Fibroblast of the aortic adventitia (primary cell): ENCODE measurements at places on chromosomes 16 and 17.
A peak's percentile ranks its signal among the peaks of the same experiment; 100 is the strongest.

DNA sequence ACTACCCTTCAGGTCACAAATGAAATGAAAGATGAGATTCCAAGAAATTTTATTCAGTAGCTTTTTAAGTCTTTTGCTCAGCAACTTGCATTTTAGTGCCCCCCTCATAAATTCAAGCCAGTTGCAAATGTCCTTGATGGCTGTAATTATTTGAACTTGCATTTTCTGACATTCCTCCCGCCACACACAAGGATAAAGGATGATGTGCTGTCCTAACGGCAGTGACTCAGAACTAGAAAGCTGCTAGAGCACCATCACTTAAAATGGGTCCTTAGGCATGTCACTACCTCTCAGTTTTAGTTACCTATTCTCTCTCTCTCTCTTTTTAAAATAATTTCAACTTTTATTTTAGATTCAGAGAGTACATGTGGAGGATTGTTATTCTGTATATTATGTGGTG is 306.7 kb downstream of the CNTNAP4 start:
- DNase-seq, result no peak

DNA sequence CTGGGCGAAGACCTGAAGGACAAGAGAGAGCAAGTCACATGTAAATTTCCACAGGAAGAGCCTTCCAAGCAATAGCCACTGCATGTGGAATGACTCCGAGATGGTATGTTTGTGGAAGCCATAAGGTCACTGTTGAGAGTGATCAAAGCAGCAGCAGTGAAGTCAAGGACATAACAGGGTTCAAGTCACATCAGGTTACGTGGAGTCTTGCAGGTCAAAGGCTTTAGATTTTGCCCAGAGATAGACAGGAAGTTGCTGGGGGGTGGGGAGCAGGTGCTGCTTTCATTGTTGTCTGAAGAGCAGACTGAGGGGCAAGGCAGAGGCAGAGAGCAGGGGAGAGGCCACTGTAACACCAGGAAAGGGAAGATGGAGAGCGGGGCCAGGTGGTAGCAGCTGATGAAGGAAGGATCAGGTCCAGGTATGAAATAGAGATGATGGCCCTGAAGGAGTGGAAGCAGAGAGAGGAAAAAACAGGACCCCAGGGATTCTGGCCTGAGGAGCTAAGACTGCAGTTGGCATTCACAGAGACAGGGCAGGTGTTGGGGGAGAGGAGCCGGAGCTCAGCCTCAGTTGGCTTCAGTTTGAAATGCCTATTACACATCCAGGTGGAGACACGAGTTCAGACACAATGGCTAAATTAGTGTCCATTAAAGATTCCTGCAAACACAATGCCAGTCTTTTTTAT is 129.3 kb upstream of the AXIN2 start:
- no peak for DNase-seq

- peak; percentile 85 for DNase-seq
Measured at GRCh38 chr17:50604513-50604912, 30.2 kb upstream of the ABCC3 start.

GRCh38 chr17:34006126-34006525 is 249.0 kb upstream of the CCL2 start:
- DNase-seq, result no peak

- DNase-seq, result no peak
Measured at GRCh38 chr16:15443753-15444152, 9.4 kb downstream of the BMERB1 start.

DNA sequence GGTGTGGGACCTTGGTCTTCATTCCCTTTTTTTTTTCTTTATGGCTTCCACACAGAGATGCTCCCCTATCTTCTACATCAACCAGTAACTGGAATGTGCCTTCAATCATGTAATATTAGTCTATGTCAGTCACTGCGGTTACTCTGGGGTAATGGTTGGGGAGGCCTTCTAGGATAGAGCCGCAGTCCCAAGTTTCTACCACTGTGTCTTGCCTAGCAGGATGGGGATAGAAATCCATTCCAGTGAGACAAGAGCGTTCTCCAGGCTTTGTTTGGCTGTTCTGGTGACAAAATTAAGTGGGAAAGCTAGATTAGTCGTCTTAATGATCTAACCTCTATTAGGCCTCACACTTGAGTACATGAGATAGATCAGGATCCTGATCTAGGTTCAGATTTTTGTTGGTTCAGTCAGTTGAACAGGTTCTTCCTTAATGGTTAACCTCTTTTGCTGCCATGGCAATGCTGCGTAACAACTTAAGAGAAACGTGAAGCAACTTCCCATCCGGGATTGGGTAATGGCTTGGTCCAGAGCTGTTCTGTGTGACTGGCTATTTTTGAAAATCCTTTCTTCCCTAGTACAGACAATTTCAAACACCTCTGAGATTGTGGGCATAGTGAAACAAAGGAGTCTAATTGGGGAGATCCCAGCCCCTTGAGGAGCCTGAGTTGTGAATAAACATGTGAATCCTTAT is 8.7 kb downstream of the MSL1 start:
- DNase-seq, result no peak

DNA sequence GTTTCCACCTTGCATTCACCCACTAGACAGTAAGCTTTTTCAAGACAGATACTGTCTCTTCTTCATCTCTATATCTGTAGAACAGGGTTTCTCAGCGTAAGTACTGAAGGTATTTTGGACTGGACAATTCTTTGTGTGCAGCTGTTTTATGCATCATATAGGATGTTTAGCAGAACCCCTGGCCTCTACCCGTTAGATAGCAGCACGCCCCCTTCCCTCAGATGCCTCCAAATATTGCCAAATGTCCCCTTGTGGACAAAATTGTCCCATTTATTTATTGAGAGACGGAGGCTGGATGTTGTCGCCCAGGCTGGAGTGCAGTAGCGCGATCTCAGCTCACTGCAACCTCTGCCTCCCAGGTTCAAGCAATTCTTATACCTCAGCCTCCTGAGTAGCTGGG is 263.3 kb upstream of the TBX2 start:
- no peak for DNase-seq

DNA sequence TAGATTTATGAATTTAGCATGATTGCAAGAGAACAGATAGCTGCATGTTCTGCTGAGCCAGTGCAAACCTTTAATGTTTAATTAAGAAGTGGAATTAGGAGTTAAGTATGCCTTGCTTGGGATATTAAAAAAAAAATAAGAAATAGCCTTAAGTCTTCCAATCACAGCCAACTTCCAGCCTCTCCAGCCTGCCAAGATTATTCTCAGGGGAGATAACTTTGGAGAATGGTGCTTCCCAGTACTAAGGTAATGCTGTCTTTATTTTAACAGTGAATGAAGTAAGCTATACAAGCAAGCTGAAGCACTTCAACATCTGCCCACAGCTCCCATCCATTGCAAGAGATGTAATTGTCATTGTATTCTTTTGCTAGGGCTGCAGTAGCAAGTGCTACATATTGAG is 389.5 kb upstream of the ASIC2 start:
- DNase-seq, result no peak

- no peak for DNase-seq
Measured at GRCh38 chr17:81003711-81004475, 12.3 kb downstream of the CHMP6 start.

- DNase-seq, result peak; percentile 67
Measured at GRCh38 chr17:50882851-50883250, 16.7 kb upstream of the TOB1 start.

- no peak for DNase-seq
Measured at GRCh38 chr16:11561454-11561805, 25.3 kb downstream of the LITAF start.
